ENCODE measurements at places on chromosomes 3 and 15.
A peak's percentile ranks its signal among the peaks of the same experiment; 100 is the strongest.

- peak; percentile 17 for DNase-seq
Measured at GRCh38 chr15:71049706-71050422, 65.4 kb upstream of the THSD4 start.

DNA sequence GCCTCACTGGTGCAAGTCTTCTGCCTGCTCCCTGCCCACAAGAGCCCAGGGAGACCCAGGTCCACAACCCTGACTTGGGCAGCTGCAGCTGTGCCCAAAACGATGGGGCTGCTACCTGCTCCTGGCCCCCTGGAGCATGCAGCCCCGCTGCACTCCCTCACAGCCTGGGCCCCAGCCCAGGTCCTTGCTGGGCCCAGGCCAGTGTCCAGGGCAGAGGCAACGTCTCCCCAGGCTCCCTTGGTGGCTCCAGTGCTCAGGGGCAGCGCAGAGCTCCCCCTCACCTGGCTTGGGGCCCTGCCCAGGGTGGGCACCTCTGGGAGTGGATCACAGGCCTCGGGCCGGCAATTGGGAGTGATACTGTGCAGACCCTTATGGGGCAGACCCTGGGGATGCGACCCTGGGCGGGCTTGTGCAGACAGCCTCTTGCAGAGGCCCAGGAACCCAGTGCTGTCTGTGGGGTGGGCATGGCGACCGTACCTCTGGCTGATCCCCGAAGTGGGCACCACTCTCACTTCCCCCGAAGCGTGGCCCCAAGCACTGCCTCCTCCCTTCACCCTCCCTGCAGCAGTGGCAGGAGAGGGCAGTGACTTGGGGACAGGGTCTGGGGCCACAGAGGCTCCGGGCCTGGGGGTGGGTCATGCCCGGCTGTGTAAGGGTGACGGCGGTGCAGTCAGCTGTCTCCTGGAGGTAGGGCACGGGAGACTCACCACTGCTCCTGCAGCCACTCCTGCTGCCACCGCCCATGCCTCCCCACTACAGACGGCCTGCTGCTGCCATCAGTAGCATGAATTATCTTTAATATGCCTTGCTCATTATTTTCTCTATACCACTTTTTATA lies 255.9 kb downstream of the DOCK3 start:
- DNase-seq, result peak; percentile 12

DNA sequence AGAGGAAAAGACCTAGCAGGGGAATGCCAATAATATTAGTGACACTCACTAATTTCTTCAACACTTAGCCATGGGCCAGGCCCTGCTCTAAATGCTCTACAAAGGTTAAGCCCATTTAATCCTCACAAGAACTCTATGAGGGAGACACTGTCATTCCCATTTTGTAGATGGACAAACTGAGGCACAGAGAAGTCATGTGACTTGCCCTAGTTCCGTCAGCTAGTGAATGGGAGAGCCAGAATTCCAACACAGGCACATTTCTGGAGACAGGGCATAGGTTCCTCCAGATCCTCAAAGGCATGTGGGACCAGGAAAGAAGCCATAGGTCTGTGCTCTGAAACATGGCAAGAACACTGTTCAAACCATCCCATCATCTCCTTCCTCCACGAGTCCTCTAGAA lies 31.5 kb downstream of the LOXL1 start:
- DNase-seq, result no peak

GRCh38 chr3:27335571-27335970 lies 33.6 kb downstream of the NEK10 start:
- DNase-seq, result no peak

GRCh38 chr15:44726136-44726535 lies 10.2 kb upstream of the TRIM69 start:
- DNase-seq, result no peak

DNA sequence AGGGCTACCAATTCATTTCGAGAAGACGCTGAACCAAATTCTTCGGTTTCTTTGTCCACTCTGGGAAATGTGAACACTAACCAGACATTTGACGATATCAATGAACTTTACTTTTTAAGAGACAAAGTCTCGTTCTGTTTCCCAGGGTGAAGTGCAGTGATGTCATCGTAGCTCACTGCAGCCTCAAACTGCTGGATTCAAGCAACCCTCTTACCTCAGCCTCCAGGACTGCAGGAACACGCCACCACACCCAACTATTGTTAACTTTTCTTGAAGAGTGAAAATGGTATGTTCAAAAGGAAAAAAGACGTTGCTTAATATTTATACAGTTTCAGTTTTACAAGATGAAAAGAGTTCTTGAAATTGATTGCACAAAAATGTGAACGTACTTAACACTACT lies 30.6 kb downstream of the MB21D2 start:
- no peak for DNase-seq
